Stimulated activated naive CD4-positive, alpha-beta T cell (primary cell): ENCODE measurements at places on chromosomes 13 and 19.

GRCh38 chr13:30714629-30715371 is 20.5 kb upstream of the ALOX5AP start:
- no peak for DNase-seq

DNA sequence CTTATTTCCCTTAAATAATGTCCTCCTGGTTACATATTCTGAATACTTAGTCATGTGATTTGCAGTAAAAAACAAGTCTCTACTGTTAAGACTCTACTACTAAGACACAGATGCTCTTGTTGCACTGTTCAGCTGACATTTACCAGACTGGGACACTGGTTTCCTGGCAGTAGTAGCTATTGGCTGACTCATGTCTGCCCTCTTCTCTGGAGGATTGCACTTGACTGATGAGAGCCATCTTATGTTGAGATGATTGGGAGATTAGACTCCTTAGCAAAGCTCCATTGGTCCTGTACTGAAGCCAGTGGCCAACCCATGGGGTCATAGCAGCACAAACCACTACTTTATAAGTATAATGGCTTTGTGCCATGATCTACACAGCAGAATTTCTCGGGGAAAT is 1672.6 kb upstream of the PCDH20 start:
- DNase-seq = no peak

DNA sequence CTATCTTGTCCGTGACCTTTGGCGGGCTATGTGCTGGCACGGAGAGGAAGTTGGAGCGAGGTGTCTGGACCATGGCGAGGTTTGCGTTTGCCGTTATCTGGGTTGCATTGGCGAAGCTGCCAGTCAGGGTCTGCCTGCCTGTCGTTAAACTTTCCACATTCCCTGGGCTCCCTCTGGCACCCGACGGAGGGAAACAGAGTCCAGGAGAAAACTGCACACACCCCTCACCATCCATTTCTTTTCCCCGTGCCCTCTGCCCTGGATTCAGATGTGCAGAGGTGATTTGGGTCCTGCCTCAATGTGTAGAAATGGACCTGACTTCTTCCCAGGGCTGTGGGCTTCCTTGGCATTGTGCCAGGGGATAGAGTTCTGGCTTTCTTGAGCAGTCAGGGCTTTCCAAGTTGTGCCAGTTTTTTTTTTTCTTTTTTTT is 142.4 kb downstream of the URI1 start:
- DNase-seq = no peak

- DNase-seq = peak; percentile 39
Measured at GRCh38 chr19:19866611-19867248, 1.0 kb downstream of the ZNF253 start.

GRCh38 chr19:49807904-49808675 is 5.0 kb downstream of the FUZ start:
- DNase-seq = no peak

- no peak for DNase-seq
Measured at GRCh38 chr13:99320693-99321481, 13.7 kb upstream of the GPR183 start.

DNA sequence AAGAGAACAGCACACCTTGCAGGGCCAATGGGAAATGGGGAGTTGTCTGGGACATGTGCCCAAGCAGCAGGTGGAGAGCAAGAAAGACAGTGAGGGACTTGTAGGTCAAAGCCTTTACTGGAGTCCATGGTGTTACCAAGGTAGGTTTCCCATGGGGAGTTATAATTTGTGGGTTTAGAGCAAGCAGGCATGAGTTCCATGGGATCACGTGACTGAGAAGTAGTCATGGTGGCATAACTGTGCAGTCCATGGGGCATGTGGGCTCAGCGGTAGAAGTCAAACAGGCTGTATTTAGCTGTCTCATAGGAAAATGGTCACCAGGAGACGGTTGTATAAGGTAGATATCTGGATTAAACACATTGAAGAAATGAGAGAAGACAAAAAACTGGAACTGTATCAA is 715.1 kb downstream of the SLITRK1 start:
- DNase-seq = no peak

DNA sequence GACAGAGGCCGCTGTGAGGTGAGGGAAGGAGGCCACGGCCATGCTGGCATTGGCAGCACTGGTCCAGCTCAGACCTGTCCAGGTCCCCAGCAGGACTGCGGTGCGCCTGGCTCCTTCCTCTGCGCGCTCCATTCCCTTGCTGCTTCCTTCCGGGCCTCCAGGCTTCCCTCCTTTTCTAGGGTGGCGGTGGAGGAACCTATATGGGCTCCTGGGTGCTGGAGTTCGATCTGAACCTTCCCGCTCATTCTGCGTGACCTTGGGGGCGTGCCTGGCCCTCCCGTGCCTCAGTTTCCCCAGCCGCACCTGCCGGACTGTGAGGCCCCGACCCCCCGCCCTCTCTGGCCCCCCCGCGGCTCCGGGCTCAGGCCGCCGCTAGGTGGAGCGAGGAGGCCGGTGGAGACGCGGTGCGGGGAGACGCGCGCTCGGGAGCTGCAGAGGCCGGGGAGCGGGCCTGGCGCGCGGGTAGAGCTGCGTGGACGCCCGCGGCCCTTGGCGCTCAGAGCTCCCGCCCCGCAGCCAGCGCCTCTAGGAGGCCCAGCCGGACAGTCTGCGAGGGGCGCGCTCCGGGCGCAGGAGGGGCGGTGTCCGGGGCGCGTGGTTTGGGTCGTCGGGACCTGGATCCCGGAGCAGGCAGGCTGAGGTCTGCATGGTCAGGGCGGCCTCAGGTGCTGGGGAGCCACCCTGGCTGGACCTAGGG is 29.9 kb downstream of the EFNA2 start:
- no peak for DNase-seq

DNA sequence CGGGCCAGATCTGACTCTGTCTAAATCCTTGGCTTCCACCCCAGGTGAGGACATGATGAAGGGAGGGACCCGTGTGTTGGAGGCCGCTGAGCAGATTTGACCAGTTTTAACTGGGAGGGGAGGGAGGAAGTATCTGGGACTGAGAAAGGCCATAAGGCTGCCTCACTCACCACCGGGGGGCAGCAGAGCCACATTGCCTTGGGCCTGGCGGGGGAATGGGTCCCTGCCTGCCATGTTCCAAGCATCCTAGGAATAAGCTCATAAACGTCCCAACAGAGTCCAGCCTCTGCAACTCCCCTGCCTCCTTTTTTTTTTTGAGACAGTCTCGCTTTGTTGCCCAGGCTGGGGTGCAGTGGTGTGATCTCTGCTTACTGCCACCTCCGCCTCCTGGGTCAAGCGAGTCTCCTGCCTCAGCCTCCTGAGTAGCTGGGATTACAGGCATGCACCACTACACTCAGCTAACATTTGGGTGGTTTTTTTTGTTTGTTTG is 15.5 kb downstream of the MAST3 start:
- DNase-seq = peak; percentile 64

- DNase-seq = peak; percentile 21
Measured at GRCh38 chr19:41546386-41546789, 29.6 kb upstream of the CEACAM21 start.

GRCh38 chr13:114174529-114174961 is 4.5 kb upstream of the CFAP97D2 start:
- DNase-seq = no peak

DNA sequence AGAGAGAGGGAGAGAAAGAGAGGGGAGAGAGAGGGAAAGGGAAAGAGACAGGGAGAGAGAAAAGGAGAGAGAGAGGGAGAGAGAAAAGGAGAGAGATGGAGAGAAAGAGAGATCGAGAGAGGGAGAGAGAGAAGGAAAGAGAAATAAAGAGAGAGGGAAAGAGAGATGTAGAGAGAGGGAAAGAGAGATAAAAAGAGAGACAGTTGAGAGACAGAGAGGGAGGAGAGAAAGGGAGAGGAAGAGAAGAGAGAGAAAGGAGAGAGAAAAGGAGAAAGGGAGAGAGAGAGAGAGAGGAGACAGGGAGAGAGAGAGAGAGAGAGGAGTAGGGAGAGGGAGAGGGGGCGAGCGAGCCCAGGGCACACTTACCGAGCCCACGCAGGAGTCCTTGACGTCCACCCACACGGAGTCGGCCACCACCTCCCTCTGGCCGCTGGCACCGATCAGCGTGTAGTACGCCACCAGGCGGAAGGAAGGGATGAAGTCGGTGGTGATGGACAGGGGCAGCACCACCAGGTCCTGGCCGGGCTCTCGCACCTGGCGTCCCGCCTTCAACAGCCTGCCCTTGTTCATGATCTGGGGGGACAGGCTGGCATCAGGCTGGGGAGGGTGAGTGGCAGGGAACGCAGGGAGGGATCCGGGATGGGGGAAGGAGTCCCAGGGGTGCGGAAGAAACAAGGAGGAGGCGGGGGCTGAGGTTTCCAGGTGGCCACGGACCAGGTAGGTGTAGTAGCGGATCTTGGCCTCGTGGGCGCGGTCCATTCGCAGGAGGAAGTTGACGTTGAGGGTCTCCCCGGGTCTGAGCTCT is 10.0 kb downstream of the C3 start:
- DNase-seq = no peak

- no peak for DNase-seq
Measured at GRCh38 chr13:31046711-31047279, 114.3 kb downstream of the TEX26 start.

DNA sequence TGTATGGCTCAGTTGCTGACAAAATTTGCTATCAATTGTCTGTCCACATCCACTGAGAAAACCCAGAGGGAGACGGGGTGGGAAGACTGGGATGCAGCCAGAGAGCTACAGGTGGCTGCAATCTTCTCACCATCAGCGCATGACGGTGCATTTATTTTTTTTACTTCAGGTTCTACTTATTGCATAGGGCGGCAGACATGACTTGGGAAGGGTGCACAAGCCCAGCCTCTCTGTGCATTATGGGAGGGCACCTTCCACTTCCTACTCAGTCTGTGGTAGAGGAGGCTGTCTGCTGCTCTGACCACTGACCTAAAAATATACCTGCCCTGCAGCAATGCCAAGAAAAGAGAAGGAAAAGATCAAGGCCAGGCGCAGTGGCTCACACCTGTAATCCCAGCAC is 73.1 kb downstream of the ABCC4 start:
- no peak for DNase-seq

GRCh38 chr13:85314686-85315085 is 484.5 kb downstream of the SLITRK6 start:
- DNase-seq = no peak
